Right ventricle myocardium inferior (tissue), 1 donor: ENCODE measurements at places on chromosomes 12 and 14. TPM values are rescaled to one million over a fixed set of nuclear protein-coding genes. Genes with fewer than 3 reads are reported as not detected.

SLCO1B1 gene
- total RNA-seq = not detected

TSPAN11 gene
- 1.5 TPM for total RNA-seq

SPIC gene
- not detected for total RNA-seq

FSCB gene
- total RNA-seq = not detected

DNA sequence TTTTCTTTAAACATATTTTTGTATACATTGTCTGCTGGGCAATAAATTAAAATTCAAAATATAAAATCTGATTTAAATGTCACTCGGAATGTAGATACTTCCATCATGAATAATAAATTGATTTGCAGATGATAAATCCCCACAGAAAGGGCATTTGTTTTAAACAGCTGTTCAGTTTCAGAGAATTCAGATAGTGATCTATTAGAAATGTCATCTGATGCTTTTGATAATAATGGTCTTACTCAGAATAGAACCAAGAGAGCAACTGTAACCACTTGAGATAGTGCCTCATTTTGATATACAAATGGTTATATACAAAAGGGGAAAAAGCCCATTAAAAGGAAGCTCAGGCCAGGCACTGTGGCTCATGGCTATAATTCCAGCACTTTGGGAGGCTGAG is 43.4 kb downstream of the CDK17 start:
- DNase-seq = no peak

DNA sequence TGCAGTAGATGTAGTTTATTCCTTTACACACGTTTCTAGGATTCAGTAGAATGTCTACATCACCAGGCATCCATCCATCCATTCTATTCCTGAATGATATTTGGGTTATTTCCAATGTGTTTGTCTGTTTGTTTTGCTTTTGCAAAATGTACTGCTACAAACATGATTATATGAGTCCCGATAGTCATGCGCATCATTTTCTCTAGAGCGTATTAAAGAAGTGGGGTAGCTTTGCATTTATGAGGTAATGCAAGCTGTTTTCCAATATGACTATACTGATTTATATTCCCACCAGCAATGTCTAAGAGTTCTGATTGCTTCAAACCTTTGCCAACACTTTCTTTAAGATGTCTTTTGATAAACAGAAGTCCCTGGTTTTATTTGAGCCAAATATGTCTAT is 253.2 kb downstream of the NOVA1 start:
- no peak for DNase-seq

GRCh38 chr12:105933671-105934665 is 204.8 kb downstream of the NUAK1 start:
- DNase-seq = no peak

DNA sequence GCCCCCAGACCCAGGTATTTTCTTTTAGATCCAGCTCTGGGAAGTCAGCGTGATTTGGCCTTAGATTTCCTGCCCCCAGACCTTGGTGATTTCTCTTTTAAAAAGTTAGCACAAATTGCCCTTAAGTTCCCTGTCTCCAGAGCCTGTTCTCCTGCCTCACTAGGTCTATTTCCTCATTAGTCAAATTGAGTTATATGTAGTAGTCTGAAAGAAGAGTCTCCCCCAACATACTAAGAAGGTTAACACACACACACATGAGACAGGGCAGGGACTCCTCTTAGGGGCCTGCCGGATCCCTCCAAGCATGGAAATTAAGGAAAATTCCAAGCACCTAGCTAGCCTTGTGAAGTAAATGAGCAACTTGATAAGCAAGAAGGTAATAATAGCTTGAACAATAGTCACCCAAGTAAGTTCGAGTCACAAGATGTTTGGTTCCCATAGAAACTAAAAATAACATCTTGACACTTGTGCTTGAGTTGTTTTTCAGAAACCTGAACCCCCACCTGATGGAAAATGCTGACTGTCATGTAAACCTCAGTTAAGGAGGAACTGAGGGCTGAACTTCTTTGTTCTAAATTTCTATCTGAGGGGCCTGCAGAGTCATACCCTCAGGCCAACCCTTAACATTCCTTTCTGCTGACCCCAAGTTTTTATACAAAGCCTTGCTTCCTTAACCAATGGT is 51.6 kb downstream of the CAND1 start:
- no peak for DNase-seq
